Lower lobe of right lung (tissue), 2 donors: ENCODE measurements at places on chromosomes 16 and 17. TPM values are rescaled to one million over a fixed set of nuclear protein-coding genes. Genes with fewer than 3 reads are reported as not detected.

DNA sequence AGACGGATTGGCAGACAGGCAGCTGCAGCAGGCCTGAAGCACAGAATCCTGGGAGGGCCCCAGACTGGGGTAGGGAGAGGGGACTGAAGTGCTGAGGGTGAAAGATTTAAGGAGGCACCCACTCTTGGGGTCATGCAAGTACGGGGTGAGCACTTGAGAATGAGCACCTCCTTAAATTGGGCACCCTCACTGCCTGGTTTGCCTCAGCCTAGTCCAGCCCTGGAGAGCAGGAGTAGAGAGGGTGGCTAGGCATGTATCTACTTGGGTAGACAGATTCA, 154.1 kb upstream of the CDC42EP4 start:
- no peak for DNase-seq

GRCh38 chr16:57579361-57579665, 36.9 kb downstream of the ADGRG5 start:
- DNase-seq = no peak

The TMEM132E gene
- total RNA-seq = 0.53 TPM

- DNase-seq = no peak
These were observed 67.9 kb downstream of the METRNL start for GRCh38 chr17:83147280-83147679.

GRCh38 chr16:82464187-82464586, 162.6 kb upstream of the CDH13 start:
- no peak for DNase-seq

The TEX14 gene
- 6.8 TPM for total RNA-seq

GRCh38 chr17:76137351-76138233, 3.5 kb downstream of the FOXJ1 start:
- DNase-seq = no peak

- no peak for DNase-seq
These were observed 64.6 kb upstream of the CRHR1 start for GRCh38 chr17:45719335-45720071.

DNA sequence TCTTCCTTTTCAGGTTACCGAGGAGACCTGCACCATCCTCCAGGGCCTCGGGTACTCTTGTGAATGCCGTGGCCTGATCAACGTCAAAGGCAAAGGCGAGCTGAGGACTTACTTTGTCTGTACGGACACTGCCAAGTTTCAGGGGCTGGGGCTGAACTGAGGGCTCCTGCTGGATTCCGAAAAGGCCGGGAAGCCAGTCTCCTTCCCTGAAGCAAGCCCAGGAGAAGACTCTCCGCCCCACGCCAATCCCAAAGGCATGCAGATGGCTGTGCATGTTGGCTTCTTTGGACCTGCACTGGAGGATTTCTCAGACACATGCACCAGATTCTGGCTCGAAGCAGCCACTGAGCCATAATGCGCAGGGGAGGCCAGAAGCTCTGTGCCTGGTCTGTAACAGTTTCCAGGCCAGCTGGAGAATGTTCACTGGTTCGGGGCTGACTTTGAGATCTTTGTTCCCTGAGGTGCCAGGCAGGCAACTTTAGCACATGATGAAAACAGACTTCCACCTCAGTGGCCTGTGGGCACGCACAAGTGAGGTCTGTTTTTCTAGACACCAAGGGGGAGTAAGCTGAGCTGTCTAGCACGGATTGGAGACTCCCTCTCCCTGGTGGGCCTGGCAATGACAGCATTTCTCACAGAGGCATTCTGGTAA, 49.1 kb downstream of the ADCY7 start:
- peak; percentile 32 for DNase-seq

The CD7 gene
- 7.1 TPM for total RNA-seq

The DHRS7C gene
- total RNA-seq = not detected

GRCh38 chr17:66429680-66430079, 127.3 kb downstream of the PRKCA start:
- no peak for DNase-seq

The TBX4 gene
- total RNA-seq = 22.3 TPM

GRCh38 chr17:81230043-81230820, 7.5 kb upstream of the CEP131 start:
- no peak for DNase-seq

The CA10 gene
- not detected for total RNA-seq

The IGFALS gene
- 0.97 TPM for total RNA-seq

The TERB1 gene
- total RNA-seq = not detected
